NCI-H446 treated with DMSO at 0.1 percent for 48 hours (cell line): ENCODE measurements at places on chromosomes 7 and 10.
A peak's percentile ranks its signal among the peaks of the same experiment; 100 is the strongest.

GRCh38 chr7:5827755-5828154 lies 46.3 kb upstream of the RNF216 start:
- no peak for DNase-seq

- no peak for DNase-seq
Measured at GRCh38 chr7:74467876-74468275, 14.2 kb downstream of the GTF2IRD1 start.

DNA sequence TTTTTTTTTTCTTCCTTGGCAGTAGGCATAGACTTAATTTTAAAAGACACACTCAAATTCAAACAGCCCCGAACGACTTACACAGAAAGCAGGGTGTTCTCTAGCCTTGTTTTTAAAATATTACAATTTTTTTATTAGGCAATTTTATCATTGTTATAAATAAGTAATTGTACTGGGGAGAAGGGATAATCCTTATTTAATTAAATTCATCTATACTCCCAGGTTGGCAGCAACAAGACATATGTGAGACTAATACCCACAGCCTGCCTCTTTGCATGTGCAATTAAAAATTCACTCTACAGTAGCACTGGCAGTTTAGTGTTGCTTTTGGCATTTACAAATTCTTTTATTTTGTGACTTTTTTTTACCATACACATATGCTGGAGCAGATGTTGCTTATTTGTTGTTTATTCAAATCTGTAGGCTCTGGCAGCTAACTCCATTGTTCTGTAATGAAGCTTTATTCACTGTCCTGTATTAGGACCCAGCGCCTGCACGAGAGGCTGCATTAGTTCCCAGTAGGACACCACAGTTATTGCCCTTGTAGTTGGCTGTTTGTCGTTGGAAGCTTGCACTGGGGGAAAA lies 84.9 kb upstream of the PPP1R17 start:
- peak; percentile 97 for DNase-seq

DNA sequence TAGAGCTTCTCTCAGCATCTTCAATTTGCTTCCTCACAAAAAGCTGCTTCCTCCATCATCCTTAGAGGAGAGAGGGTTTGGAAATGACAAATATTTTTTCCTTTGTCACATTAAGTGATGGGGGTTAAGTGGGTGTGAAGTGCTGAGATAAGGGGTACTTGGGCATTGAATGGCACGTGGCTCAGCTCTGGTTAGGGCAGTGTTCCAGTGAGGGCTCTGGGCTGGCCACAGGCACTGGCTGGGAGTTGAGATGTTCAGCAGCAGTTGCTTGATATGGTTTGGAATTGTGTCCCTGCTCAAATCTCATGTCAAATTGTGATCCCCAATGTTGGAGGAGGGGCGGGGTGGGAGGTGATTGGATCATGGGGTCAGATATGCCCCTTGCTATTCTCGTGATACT lies 33.7 kb upstream of the CHCHD3 start:
- DNase-seq = no peak

GRCh38 chr10:46299536-46300369 lies 13.0 kb downstream of the ANTXRL start:
- DNase-seq = no peak

GRCh38 chr10:69474742-69475432 lies 23.6 kb downstream of the TSPAN15 start:
- no peak for DNase-seq

GRCh38 chr7:78473571-78474301 lies 675.2 kb downstream of the PHTF2 start:
- no peak for DNase-seq

- DNase-seq = no peak
Measured at GRCh38 chr7:159042103-159042502, 102.6 kb downstream of the VIPR2 start.

- DNase-seq = no peak
Measured at GRCh38 chr10:124210263-124210662, 116.9 kb upstream of the CHST15 start.

GRCh38 chr10:44293306-44293778 lies 91.6 kb downstream of the CXCL12 start:
- DNase-seq = no peak

DNA sequence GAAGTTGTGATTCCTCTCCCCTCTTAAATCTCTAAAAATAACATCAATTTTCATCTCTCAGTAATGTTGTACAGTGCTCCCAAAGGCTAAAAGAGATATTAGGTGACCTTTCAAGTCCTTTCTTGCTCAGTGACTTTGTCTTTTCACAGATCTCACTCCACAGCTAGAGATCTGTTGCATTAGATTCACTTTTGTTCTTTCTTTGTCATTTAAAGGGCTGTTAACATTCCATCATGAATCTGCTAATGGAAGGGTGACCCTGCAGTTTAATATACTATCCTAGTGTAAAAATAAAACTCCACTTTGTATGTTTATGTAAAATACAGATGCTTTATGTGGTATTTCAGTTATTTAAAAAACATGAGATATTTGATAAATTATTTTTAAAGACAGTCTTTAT lies 30.5 kb downstream of the GNAI1 start:
- DNase-seq = no peak

DNA sequence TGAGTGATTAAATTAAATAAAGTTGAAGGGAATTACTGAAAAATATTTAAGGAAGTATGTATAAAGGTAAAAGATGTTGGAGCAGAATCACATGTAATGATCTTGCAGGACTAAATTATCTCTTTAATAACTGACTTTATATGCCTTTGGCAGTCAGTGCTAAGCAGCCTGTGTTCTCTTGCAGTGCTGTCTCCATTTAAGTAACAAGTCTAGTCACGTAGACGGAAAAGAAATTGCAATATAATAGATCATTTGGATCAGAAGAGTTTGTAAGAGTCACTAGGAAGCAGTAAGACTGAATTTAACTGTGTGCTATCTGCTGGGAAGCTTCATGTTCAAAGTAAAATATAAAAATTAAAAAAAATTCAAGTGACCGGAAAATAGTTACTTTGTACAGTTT lies 21.4 kb downstream of the BZW2 start:
- no peak for DNase-seq

GRCh38 chr7:95298091-95298490 lies 26.2 kb downstream of the PON1 start:
- no peak for DNase-seq

DNA sequence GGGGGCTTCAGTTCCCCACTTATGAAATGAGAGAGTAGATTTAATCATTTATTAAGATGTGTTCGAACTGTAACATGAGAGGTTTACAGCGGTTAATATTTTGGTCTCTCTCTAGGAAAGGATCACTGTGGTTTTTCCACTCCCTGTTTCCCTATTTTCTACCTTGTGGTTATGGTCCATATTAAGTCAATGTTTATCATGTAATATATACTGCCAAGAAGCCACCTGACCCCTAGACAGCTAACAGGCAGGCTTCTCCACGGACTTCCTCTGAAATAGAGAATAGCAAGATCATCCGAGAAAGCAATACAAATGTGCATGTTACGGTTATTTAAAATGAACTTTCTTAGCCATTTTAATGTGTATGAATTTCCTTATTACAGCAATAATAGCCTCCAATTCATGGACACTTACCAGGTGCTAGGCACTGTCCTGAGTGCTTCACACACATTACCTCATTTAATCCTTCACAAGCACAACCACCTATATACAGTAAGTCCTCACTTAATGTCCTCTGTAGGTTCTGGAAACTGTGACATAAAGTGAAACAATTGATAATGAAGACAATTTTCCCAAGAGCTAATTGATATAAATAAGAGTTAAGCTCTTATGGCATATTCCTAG lies 835 bp upstream of the COL28A1 start:
- DNase-seq = no peak

GRCh38 chr7:101058355-101058754 lies 26.9 kb upstream of the TRIM56 start:
- DNase-seq = no peak

DNA sequence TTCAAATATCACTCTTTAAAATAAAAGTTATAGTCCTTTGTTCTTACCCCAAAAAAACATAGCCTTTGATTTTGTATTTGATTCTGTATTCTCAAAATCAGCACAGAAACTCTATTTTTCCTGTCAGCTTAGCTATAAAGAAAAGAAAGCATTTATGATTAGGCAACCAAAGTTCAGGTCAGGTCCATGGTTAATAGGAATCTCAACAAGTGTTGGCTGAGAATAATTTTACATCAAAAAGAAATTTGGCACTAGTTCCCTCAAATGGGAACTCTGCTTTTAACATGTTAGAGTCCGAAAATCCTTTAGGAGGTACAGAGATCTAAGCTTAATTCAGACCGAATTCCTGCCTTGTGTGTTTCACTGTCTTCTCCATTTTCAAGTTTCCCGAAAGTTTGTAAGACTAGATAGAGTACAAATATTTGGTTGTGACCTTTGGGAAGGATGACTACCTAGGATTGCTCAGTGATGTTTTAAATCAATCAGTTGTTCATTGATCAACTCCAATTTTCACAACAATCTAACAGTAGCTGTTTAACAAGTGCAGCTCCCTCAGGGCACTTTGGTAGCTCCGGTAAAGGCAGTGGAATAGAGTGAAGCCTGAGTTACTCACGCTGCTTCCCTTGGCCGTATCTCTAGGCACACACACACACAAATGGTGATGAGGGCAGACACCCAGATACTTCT lies 8.8 kb upstream of the ENO4 start:
- no peak for DNase-seq

- no peak for DNase-seq
Measured at GRCh38 chr10:129553928-129554327, 86.9 kb downstream of the MGMT start.

- DNase-seq = no peak
Measured at GRCh38 chr7:29990931-29991330, 1.3 kb upstream of the SCRN1 start.

DNA sequence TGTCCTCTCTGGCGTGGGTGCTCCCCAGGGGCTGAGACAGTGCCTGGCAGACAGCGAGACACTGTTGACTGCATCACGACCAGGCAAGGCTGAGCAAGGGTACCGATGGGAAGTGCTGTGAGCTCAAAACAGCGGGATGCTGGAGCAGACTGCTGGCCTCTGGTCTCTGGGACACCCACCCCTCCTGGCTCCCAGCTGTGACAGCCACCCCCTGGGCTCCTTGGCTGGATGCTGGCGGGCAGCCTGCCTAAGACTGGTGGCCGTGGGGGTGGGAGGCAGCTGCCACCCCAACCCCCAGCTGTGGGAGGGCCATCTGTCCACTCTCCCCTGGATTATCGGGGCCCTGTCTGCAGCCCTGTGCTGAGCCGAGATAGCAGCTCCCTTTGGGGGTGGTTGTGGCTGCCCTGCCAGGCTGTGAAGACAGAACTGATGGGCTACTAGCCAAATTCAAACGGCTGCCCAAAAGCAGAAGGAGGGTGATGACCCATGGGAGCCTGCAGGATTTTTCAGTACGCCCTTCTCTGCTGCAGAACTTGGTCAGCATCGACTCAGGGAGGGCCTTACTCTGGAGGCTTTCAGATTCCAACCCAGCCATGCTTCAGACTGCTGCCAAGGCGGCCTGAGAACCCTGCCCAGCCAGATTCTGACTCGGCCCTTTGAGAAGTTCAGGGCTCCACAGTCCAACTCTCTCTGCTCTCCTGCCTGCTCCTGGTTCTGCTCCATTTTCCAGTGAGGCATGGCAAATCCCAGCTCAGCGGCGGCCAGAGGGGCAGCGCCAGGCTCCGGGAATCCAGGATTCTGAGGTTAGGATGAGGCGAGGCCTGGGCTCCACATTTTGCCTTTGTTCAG lies 125.3 kb downstream of the NEURL1 start:
- peak; percentile 28 for DNase-seq

- no peak for DNase-seq
Measured at GRCh38 chr10:21260506-21261149, 264.9 kb downstream of the SKIDA1 start.
